AG04450 (cell line): ENCODE measurements at places on chromosomes 3 and 15. TPM values are rescaled to one million over a fixed set of nuclear protein-coding genes. Genes with fewer than 3 reads are reported as not detected.
A peak's percentile ranks its signal among the peaks of the same experiment; 100 is the strongest.

DNA sequence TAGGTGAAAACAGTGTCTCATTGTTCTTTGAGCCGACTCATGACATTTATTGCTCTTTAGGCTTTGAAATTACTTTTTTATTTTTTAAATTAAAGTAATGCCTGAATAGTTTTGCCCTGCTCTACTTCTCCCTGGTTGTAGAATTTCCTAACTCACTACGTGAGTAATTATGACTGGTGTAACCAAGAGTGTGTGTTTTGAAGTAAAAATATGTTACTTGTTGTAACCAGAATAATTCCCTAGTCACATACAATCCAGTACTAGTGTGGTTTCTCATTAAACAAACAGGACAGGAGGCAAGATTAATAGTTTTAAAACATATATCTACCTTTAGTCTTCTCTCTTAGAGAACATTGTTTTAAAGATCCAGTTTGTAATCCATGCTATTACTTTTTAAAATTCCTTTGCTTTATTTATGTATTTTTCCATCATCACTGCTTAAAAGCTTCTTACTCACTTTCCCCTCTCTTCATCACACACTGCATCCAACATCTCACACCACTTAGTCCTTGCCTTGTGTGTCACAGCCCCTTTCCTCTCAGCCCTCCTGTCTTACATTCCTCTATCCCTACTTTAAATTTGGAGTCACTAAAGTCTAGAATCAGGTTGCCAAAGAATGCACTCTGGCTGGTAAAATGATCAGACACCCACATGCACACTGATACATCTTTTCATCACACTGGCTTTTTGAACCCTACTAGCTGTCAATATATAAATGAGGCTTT is 219.7 kb downstream of the WNT5A start:
- DNase-seq, result no peak

- DNase-seq, result no peak
Observed at GRCh38 chr15:90000186-90001001, 730 bp upstream of the ZNF710 start.

GRCh38 chr3:78123058-78123457 is 1083.2 kb downstream of the ROBO2 start:
- DNase-seq, result no peak

The PLCH1 gene
- 0.04 TPM in 1 of 2 replicates, not detected in the other for polyA plus RNA-seq

The MORC1 gene
- polyA plus RNA-seq, result not detected in 2 replicates

DNA sequence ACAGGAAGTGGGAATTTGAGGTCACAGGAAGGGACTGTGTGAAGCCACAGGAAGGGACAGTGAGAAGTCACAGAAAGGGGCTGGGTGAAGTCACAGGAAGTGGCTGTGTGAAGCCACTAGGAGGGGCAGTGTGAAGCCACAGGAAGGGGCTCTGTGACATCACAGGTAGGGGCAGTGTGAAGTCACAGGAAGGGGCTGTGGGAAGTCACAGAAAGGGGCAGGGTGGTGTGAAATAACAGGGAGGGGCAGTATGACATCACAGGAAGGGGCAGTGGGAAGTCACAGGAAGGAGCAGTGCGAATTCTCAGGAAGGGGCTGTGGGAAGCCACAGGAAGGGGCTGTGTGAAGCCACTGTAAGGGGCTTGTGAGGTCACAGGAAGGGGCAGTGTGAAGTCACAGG is 35.8 kb downstream of the GASK1A start:
- DNase-seq, result no peak

- no peak for DNase-seq
Observed at GRCh38 chr3:14909250-14909649, 38.1 kb upstream of the NR2C2 start.

GRCh38 chr15:81327516-81327915 is 3.6 kb upstream of the STARD5 start:
- peak; percentile 74 for DNase-seq

DNA sequence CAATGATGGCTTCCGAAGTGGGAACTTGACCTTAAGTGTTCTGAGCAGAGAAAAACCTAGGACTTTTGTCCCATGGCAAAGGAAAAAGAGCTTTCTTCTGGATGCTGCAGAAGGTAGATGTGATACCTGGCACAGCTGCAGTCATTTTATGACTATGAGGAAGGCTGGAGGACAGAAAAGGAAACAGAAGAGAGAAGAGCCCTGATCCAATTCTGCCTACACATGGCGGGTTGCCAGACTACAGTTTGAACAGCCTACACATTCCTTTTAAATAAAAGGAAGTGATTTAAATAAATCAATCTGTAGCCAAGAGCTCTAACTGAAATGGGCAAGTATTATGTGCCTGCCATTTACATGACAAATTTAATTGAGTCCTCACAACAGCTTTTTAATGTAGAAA is 43.6 kb upstream of the CHRNB4 start:
- no peak for DNase-seq

- DNase-seq, result no peak
Observed at GRCh38 chr3:86737517-86737916, 253.4 kb downstream of the VGLL3 start.

GRCh38 chr15:92725171-92725570 is 69.6 kb upstream of the FAM174B start:
- DNase-seq, result no peak

DNA sequence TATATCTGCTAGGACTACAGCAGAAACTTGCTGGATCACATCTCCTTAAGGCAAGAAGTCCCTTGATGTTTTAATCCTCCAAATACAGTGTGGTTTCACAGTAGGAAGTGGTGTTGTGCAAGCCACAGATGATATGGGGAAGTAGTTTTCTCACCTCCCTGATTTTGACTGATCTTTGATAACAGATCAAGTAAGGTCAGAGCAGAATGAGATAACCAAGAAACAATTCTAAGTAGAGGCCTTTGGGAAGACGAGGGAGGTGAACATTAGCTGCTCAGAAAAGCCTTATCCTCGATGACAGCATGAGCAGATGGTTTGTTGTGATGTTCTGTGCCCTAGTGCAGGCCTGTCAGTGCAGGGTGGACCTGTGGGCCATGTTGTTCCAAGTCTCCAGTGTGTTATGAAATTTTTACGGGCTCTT is 61.3 kb downstream of the RIOX2 start:
- DNase-seq, result no peak

The ZMYND10 gene
- polyA plus RNA-seq, result 0.87 and 1.1 TPM in 2 replicates

The TGFBR2 gene
- polyA plus RNA-seq, result 155 and 158 TPM in 2 replicates

GRCh38 chr3:122679882-122680474 is 661 bp upstream of the PARP14 start:
- DNase-seq, result no peak

GRCh38 chr3:57155310-57155643 is 9.9 kb downstream of the IL17RD start:
- DNase-seq, result no peak

GRCh38 chr3:55619046-55619808 is 132.1 kb upstream of the WNT5A start:
- no peak for DNase-seq

The OR4M2 gene
- polyA plus RNA-seq, result not detected in 2 replicates

DNA sequence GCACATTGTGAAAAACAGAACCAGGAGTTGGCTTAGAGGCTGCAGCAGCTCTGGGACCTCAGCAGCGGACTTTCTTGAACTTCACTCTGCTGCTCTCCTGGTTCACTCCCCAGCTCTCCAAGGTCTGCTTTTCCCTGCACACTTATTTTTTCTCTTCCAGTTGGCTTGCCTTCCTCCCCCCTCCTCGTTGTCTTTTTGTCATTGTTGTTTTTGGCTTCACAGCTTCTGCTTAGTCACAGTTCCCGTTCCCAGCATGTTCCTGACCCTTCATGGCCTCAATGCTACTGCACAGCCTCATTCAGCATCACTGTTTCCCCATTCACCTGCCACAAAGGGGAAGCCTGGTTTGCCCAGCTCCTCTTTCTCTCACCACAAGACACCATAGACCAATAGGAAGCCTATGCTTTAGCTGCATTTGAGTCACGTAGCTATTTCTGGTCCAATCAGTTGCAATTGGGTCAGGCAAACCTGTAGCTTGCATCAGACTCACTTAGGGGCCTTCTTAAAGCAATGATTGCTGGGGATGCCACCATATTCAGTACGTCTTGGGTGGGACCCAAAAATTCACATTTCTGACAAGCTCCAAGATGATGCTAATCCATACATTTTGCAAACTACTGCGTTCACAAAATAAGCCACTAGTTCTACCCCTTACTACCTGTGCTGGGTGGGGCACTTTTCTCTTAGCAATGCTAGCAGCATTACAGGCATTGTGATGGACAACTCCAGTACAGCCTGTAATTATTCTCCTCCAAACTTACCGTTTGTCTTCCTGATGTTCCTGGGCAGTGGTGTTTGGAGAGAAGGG is 7.8 kb upstream of the SUMF1 start:
- no peak for DNase-seq

GRCh38 chr3:142577696-142578328 is 721 bp downstream of the ATR start:
- DNase-seq, result no peak

The FAM227B gene
- 5.1 and 6.1 TPM in 2 replicates for polyA plus RNA-seq

The CADPS gene
- polyA plus RNA-seq, result 0.06 and 0.12 TPM in 2 replicates

DNA sequence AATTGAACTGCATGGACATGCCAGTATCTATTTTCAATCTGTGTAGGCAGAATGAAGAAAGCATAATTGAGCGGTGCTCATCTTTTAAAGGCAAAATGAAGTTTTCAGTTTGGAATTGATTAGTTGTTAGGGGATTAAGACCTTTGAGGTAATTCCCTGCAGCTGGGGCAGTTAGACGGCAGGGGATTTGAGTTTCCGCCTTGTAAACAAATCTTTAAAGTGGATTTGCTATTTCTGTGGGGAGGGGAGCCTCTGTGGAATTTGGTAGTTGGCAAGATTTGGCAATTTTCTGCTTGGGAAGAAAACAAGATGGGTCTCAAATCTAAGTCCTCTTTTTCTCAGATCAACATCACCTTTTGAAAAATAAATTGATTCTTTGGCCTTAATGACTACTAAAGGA is 212.5 kb upstream of the CNTN6 start:
- no peak for DNase-seq

The ARNT2 gene
- polyA plus RNA-seq, result 36.8 and 42.8 TPM in 2 replicates

DNA sequence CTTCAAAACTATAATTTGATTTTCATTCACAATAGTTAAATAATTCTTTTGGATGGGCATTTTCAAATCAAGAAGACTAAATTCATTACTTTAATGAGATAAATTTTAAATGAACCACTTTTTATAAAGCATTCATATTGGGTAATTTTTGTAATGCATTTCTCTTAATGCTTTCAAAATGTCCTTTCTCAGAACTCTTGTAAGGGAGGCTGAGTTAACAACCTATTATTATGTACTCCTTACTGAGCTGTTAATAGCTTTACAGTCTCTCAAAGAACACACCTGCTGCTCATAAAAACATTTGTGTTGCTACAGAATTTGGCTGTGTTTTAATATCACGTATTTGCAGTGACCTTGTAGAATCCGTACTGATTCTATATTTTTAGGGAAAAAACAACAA is 334.0 kb upstream of the ARL6 start:
- no peak for DNase-seq

The CCDC39 gene
- polyA plus RNA-seq, result not detected in 2 replicates

DNA sequence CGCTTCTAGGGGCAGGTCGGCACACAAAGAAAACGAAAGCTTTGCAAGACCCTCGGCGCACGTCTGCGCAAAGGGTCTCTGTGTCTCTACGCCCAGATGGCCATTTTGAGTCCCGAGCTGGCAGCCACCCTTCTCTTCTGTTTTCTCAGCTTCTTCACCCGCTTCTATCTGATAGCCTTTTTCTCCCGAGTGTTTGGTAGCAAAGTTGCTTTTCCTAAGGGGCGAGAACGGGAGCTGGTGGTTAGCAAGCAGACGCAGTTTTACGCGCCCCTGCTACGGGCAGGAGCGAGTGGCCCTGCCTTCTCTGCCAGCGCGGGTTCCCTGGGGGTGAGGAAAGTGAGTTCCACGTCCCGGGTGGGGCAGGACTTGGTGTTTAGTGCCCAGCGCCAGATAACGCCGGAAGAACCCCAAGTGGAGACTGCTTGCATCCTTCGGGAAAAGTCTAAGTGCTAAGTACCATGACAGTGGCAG is 2.9 kb upstream of the MKRN2 start:
- DNase-seq, result no peak

- DNase-seq, result peak; percentile 2
Observed at GRCh38 chr3:31132132-31132769, 237.8 kb upstream of the GADL1 start.

The HHLA2 gene
- polyA plus RNA-seq, result not detected in 2 replicates

DNA sequence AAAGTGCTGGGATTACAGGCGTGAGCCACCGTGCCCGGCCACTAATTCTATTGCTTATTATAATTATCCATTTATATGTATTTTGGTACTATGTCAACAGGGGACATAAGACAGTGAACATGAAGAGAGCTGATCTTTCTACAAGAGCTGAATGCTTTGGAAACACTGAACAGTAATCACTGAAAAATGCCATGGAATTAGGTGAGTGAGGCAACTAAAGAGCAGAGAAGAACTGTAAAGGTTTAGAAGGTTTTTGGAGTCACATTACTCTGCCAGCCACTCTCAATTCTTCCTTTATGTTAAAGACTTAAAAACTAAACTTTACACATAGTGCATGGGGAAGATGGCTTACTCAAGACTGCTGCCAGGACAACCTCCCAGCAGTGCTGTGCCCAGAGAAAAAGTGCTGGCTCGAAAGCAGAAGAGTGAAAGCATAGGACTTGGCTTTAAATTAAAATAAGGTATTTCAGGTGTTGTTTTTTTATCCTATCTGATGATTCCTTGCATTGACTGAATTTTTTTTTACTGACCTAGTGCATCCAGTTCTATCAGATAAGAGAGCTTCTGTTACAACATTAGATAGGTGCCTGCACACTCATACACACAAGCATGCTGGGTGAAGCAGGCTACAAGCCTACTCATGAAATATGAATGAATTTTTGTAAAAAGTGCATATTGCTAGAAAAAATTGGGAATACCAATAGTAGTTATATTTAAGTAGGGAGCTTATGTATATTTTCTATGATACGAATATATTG is 28.7 kb upstream of the CACNA2D3 start:
- DNase-seq, result no peak

The CSNK1G1 gene
- polyA plus RNA-seq, result 19.0 and 24.3 TPM in 2 replicates

- peak; percentile 29 for DNase-seq
Observed at GRCh38 chr15:65580287-65580686, 30.6 kb downstream of the INTS14 start.

GRCh38 chr3:48428088-48428571 is 1.8 kb downstream of the PLXNB1 start:
- no peak for DNase-seq

GRCh38 chr15:41894791-41895463 is 1.1 kb upstream of the SPTBN5 start:
- DNase-seq, result no peak

DNA sequence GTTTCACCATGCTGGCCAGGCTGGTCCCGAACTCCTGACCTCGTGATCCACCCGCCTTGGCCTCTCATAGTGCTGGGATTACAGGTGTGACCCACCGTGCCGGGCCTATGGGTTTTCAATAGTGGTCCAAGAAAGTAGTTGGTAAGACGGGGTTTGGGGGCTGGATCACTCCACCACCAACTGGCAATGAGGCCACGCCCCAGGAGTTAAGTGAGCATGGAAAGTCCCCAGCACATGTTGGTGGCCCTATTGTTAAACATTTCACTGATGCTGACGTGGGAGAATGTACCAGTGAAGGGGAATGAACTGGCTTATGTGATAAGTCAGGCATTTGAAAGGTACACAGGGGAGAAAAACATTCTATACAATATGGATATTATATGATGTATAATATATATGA is 80.4 kb downstream of the CHRD start:
- no peak for DNase-seq

The ADGRG7 gene
- polyA plus RNA-seq, result not detected in 2 replicates

GRCh38 chr15:96500508-96500907 is 170.0 kb downstream of the NR2F2 start:
- DNase-seq, result no peak
